ENCODE measurements at places on chromosomes 1 and 21.

DNA sequence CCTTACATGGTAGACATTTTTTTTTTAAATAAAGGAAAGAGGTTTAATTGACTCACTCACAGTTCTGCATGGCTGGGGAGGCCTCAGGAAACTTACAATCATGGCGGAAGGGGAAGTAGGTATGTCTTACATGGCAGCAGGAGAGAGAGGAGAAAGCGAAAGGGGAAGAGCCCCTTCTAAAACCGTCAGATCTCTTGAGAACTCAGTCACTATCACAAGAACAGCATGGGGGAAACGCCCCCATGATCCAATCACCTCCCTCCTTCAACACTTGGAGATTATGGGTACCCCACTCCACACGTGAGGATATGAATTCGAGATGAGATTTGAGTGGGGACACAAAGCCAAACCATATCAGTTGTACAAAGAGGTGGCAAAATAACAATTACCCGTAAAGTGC is 301.7 kb downstream of the GRIK1 start:
- no peak for DNase-seq

- no peak for DNase-seq
Observed at GRCh38 chr1:15047237-15047636, 106.3 kb upstream of the TMEM51 start.

- no peak for DNase-seq
Observed at GRCh38 chr1:112465122-112465521, 43.6 kb upstream of the WNT2B start.

- no peak for DNase-seq
Observed at GRCh38 chr1:55124470-55124869, 85.1 kb downstream of the PCSK9 start.

DNA sequence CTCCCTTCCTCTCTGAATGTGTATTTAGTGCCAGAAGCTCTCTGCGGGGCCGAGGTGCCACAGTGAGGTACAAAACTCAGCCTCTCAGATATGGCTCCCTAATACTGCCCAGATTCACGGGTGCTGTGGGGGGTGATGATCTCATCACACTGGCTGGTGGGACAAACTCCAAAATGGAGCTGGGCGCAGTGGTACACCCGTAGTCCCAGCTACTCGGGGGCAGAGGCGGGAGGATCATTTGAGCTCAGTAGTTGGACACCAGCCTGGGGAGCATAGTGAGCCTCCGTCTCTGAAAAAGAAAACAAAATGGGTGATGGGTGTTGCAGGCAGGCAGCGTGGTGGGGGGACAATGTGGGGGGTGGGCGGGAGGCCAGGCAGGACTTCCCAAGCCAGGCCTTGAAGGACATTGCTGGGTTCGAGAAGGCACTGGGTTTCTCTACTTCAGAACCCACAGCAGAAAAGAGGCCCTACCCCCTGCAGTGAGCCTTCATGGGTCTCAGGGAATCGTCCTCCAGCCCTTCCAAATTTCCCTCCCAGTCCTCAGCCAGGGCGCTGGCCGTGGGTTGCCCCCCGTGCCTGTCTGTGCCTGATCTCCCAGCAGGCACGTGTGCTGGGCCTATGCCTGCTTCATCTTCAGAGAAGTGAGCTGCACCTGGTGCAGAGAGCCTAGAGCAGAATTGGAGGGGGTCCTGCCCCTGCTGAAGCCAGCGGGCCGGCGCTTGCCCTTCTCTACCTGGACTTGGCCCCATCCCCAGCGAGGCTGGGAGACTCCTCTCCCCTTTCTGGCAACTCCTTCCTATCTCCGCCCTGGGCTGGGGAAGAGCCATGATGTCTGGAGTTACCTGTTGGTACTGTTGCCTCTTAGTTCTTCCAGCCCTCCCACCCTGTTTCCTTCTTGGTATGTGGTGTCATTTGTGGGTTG is 14.0 kb downstream of the H6PD start:
- DNase-seq: no peak

DNA sequence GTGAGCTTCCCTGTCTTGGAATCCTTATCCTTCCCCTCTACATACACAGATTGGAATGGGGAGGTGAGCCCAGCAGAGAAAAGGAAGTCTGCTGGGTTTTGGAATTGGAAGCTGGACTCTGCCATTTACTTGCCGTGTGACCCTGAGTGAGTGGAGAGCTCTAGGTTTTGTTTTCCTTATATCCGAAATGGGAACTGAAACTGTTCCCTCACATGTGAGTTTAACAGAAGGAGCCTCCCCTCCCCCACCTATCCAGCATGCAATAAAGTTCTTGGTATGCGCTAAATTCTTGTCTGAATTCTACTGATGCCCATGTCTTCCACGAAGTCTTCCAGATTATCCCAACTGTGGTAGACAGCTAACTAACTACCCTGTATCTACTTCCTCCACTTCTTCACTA is 58.7 kb downstream of the NENF start:
- DNase-seq: no peak

DNA sequence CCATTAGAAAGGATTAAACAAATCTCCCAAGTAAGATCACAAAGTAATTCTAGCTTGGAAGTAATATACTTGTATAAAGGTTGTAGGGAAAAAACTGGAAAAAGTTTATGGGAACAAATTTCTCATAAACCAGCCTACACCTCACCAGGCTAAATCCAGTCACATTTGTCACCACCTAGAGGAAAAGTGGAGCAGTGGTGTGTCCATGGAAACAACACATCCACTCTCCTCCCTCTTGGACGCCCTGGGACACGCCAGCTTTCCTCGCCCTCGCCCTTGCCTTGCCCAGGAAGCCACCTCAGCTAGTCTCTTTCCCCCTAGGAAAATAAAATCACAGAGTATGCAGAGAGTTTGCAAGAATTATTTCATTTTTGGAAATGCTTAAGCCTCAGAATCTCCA is 2.2 kb downstream of the PALMD start:
- DNase-seq: no peak

Data from CD4-positive, alpha-beta T cell treated with Interleukin-2 at 100 ng/mL for 4 hours (primary cell).